Left lung (tissue), 14 donors: ENCODE measurements at places on chromosomes 4 and X. TPM values are rescaled to one million over a fixed set of nuclear protein-coding genes. Genes with fewer than 3 reads are reported as not detected.

- DNase-seq, result no peak
Measured at GRCh38 chr4:147054228-147054872, 108.7 kb upstream of the TTC29 start.

GEMIN8 gene
- total RNA-seq, result 14.5 TPM

- DNase-seq, result no peak
Measured at GRCh38 chr4:6591313-6591712, 16.3 kb downstream of the MAN2B2 start.

DNA sequence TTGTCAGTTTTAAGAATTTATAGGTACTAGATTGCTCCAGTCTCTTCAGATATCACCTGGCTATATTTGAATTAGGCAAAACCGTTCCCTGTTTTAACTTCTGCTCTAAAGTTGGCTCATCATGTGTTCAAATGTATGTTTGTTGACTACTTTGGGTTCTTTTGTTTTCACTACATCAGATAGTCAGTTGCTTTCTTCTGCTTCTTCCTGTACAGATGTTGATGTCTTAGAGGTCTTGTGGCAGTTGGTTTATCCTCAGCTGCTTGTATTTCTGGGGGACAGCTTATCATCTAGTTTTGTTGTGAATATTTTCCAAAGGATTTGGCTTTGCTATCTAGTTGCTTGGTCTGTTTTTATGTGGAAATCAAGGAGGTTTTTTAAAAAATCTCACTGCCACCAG is 28.0 kb downstream of the TBC1D19 start:
- DNase-seq, result no peak

- no peak for DNase-seq
Measured at GRCh38 chrX:30373951-30374350, 64.8 kb upstream of the NR0B1 start.
